ENCODE measurements at places on chromosomes 2 and 18.

DNA sequence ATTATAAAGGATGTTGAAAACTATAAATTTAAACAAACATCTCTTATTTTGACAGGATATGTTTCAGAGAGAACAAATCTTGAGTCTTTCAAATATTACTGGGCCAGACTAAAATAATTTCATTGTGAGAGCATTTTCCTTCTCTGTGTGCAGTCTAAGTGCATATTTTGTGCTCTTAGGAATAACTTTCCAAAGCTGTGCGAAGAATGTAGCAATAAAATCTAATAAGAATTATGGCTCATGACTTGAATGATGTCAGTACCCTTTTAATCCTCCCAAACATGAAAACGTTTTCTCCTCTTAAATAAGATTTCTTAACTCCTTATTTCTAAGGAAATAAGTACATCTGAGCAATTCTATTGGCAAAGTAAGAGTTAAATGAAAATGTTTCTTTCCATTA is 76.2 kb upstream of the EFEMP1 start:
- no peak overlapping the region for H3K4me3 ChIP-seq
- no peak for DNase-seq
- H3K36me3 ChIP-seq = no peaks in the 10 kb centered on the region
- no peak overlapping the region for H3K27ac ChIP-seq
- no peaks in the 10 kb centered on the region for H3K27me3 ChIP-seq

GRCh38 chr2:70807102-70807827 is 13.1 kb downstream of the CLEC4F start:
- no peak overlapping the region for H3K27ac ChIP-seq
- no peaks in the 10 kb centered on the region for H3K4me1 ChIP-seq
- H3K4me3 ChIP-seq = no peak overlapping the region
- DNase-seq = no peak
- no peaks in the 10 kb centered on the region for H3K36me3 ChIP-seq

- no peak overlapping the region for H3K4me3 ChIP-seq
- H3K36me3 ChIP-seq = no peaks in the 10 kb centered on the region
- no peaks in the 10 kb centered on the region for H3K27me3 ChIP-seq
- no peak overlapping the region for H3K27ac ChIP-seq
Observed at GRCh38 chr18:25557011-25557410, 205.0 kb upstream of the ZNF521 start.

GRCh38 chr2:79082987-79083386 is 4.8 kb downstream of the REG1B start:
- no peak for DNase-seq
- H3K4me1 ChIP-seq = no peaks in the 10 kb centered on the region
- no peaks in the 10 kb centered on the region for H3K27me3 ChIP-seq
- H3K36me3 ChIP-seq = no peaks in the 10 kb centered on the region

- no peaks in the 10 kb centered on the region for H3K36me3 ChIP-seq
- no peak for DNase-seq
- H3K27ac ChIP-seq = no peak overlapping the region
- H3K4me1 ChIP-seq = no peaks in the 10 kb centered on the region
- no peak overlapping the region for H3K4me3 ChIP-seq
- no peaks in the 10 kb centered on the region for H3K27me3 ChIP-seq
Observed at GRCh38 chr2:99688699-99689098, 198.9 kb upstream of the REV1 start.

DNA sequence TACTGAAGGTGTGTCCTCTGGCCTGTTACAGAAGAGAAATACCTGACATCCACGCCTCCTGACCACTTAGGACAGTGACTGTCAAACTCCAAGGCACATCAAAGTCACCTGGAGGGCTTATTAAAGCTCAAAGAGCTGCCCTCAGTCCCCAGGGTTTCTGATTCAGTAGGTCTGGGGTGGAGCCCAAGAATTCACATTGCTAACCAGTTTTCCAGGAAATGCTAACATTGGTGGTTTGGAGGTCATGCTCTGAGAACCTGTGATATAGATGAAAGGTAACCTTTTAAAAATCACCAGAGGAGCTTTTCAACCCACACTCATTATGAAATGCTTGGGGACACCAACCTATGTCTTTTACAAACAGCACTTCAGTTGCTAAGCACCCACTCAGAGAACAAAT is 172.3 kb downstream of the ALK start:
- peaks cover 10% of the 10 kb centered on the region for H3K4me1 ChIP-seq
- no peak for DNase-seq
- no peak overlapping the region for H3K27ac ChIP-seq
- H3K4me3 ChIP-seq = no peak overlapping the region
- peaks cover 9% of the 10 kb centered on the region for H3K27me3 ChIP-seq

- H3K27me3 ChIP-seq = no peaks in the 10 kb centered on the region
- H3K4me1 ChIP-seq = no peaks in the 10 kb centered on the region
- H3K27ac ChIP-seq = no peak overlapping the region
- H3K36me3 ChIP-seq = peaks cover 2% of the 10 kb centered on the region
Observed at GRCh38 chr2:207937253-207937652, 88.1 kb downstream of the PLEKHM3 start.

GRCh38 chr2:23596316-23596885 is 211.4 kb downstream of the KLHL29 start:
- H3K4me1 ChIP-seq = no peaks in the 10 kb centered on the region
- no peak for DNase-seq
- no peaks in the 10 kb centered on the region for H3K27me3 ChIP-seq
- H3K36me3 ChIP-seq = no peaks in the 10 kb centered on the region

DNA sequence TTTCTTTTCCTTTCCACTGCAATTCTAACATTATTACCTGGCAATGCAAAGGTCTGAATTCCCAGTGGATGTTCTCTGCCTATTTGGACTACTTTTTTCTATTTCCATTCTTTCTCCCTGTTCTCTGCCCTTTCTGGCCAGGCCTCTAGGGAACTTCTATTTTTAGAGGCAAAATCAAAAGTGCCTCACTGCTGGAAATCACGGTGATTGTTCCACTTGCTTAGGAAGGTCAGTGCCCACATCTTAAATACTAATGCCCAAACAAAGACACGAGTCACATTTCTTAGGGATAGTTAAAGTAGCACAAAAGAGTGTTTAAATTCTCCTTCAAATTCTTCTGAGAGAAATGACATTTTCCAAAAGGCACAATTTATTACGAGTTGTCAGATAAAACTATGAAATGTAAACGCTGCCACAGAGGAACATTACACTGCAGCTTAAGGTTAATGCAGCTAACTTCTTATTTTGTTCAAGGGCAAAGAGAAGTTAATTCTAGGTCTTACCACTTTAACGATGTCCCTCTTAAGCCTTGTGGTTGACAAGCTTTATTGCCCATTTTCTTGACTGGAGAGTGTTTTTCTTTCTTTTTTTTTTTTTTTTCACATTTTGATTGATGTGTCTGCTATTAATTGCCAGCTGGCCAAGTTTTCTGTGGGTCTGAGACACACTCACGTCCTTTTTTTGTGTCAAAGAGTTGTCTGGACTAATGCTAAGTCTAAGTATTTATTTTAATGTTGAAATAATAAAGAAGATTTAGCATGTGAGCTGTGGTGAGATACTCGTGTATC is 34.7 kb downstream of the ST6GAL2 start:
- DNase-seq = no peak
- no peaks in the 10 kb centered on the region for H3K36me3 ChIP-seq
- no peaks in the 10 kb centered on the region for H3K4me1 ChIP-seq
- H3K4me3 ChIP-seq = no peak overlapping the region

DNA sequence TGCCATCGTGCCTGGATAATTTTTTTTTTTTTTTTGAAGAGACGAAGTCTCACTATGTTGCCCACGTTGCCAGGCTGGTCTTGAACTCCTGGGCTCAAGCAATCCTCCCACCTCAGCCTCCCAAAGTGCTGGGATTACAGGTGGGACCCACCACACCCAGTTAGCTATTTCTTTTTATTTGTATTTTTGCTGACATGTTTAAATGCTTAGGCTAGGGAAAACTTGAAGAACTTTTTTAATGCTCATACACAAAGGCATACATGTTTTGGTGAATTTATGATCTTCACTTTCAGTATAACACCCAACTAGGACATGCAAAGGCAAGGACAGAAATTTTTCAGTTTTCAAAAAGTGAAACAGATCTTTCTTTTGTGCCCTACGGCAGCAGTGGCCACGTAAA is 9.9 kb downstream of the L3MBTL4 start:
- no peaks in the 10 kb centered on the region for H3K27me3 ChIP-seq
- DNase-seq = no peak
- H3K4me1 ChIP-seq = no peaks in the 10 kb centered on the region

GRCh38 chr18:57900906-57901435 is 97.9 kb upstream of the ATP8B1 start:
- H3K4me3 ChIP-seq = no peak overlapping the region
- no peak for DNase-seq
- no peak overlapping the region for H3K27ac ChIP-seq
- H3K27me3 ChIP-seq = peaks cover 10% of the 10 kb centered on the region

DNA sequence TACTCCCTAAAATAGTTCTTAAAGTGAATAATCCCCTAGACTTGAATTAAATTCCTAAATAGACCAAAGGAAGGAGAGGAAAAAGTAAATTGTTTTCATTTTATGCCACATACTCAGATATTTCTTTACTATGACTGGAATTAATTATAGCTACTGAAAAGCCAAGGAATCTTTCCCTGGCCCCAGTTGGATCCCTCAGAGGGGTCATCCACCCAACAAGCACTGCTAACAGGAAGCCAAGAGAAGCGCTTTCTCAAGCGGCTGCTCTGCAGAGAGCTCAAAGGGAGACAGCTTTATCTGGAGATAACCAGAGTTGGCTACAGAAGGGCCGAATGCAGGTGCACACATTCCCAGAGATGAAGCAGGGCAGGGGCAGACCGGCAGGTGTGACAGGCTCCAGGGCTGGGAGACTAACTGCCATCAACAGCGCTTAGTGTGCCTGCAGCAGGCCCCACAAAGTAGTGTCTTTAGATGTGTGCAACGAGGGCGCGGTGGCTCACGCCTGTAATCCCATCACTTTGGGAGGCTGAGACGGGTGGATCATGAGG is 51.1 kb downstream of the POLR1A start:
- peaks cover 89% of the 10 kb centered on the region for H3K36me3 ChIP-seq
- H3K27ac ChIP-seq = no peak overlapping the region
- no peaks in the 10 kb centered on the region for H3K27me3 ChIP-seq
- DNase-seq = no peak

- H3K27ac ChIP-seq = no peak overlapping the region
- no peaks in the 10 kb centered on the region for H3K27me3 ChIP-seq
- DNase-seq = no peak
- no peak overlapping the region for H3K4me3 ChIP-seq
Observed at GRCh38 chr2:240877460-240878340, 9.1 kb downstream of the AGXT start.

GRCh38 chr2:142495141-142495540 is 364.3 kb upstream of the LRP1B start:
- H3K4me1 ChIP-seq = no peaks in the 10 kb centered on the region
- H3K27ac ChIP-seq = no peak overlapping the region
- DNase-seq = no peak
- no peak overlapping the region for H3K4me3 ChIP-seq

GRCh38 chr2:231259104-231259503 is 60.7 kb downstream of the ARMC9 start:
- H3K36me3 ChIP-seq = no peaks in the 10 kb centered on the region
- DNase-seq = no peak
- H3K4me3 ChIP-seq = no peak overlapping the region
- H3K4me1 ChIP-seq = peaks cover 12% of the 10 kb centered on the region
- no peak overlapping the region for H3K27ac ChIP-seq
- H3K27me3 ChIP-seq = no peaks in the 10 kb centered on the region

- no peak overlapping the region for H3K27ac ChIP-seq
- H3K4me1 ChIP-seq = no peaks in the 10 kb centered on the region
- H3K36me3 ChIP-seq = no peaks in the 10 kb centered on the region
- no peak for DNase-seq
Observed at GRCh38 chr2:118549503-118549902, 297.9 kb downstream of the EN1 start.

DNA sequence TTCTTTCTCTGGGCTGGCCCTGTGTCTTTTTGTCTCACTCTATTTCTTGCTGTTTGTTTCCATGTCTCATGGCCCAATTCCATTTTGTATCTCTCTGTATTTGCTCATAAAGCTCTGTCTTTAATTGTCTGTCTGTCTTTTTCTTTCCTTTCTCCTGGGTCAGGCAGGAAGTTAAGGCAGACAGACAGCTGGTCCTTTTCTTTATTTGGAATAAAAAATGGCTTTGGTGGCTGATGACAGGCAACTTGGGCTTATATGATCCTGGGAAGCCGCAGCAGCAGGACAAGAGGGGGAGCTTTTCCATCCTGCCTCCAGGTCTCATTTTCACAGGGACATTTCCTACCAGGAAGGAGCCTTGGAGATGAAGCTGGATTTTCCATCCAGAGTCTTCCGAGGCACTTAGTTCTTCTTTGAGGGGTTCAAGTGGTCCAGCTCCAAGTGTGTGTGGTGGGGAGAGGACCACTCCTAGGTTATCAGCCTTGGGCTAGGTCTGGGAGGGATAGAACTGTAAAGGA is 138.7 kb downstream of the TDRD15 start:
- no peak for DNase-seq
- no peak overlapping the region for H3K27ac ChIP-seq
- H3K36me3 ChIP-seq = no peaks in the 10 kb centered on the region
- H3K4me3 ChIP-seq = no peak overlapping the region

GRCh38 chr2:226652369-226652768 is 147.3 kb downstream of the IRS1 start:
- peaks cover 8% of the 10 kb centered on the region for H3K36me3 ChIP-seq

DNA sequence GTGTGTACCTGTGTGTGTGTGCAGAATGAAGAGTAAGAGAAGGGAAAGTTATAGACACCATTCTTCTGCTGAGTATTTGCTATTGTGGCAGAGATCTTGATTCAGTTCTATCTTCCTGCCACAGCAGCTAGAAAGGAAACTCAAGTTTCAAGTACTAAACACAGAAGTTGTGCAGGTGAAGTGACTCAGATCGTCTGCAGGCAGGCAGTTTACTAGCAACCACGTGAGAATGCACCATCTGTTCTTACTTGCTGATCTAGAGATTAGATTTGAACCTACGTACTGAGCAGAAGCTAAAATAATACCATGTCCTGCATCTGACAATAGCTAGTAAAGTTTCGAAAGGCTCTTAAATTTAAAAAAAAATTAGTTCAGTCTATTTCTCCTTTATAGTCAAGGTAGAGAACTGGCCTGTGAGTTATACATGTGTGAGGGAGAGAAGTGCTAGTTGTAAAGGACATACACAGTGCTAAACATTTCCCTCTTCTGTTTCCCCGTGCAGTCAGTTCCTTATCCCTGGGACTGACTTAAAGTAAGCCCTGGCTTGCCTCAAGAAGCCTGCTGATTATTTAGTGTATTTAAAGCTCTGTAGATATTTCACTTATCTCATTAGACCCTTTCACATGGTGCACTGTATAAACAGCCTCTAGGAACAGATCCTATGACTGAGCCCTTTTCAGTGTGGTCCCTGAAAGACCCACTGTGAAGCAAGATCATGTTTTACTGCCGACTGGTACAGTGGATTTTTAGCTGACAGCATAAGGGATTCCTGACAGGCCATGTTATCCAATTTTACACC is 45.0 kb downstream of the SLC38A11 start:
- peaks cover 2% of the 10 kb centered on the region for H3K27me3 ChIP-seq
- H3K4me1 ChIP-seq = peaks cover 11% of the 10 kb centered on the region
- H3K27ac ChIP-seq = peak overlapping the region; percentile 1
- no peak overlapping the region for H3K4me3 ChIP-seq
- no peaks in the 10 kb centered on the region for H3K36me3 ChIP-seq

GRCh38 chr18:78673516-78674321 is 305.9 kb upstream of the SALL3 start:
- H3K36me3 ChIP-seq = no peaks in the 10 kb centered on the region
- DNase-seq = no peak
- H3K4me3 ChIP-seq = no peak overlapping the region
- H3K27me3 ChIP-seq = no peaks in the 10 kb centered on the region
- no peak overlapping the region for H3K27ac ChIP-seq

Data from activated T-cell treated with anti-CD3 and anti-CD28 coated beads, Interleukin-2, amount 50 U/mL, for 24 hours (primary cell).